A673 (cell line): ENCODE measurements at places on chromosomes 5 and 9.
A peak's percentile ranks its signal among the peaks of the same experiment; 100 is the strongest.

DNA sequence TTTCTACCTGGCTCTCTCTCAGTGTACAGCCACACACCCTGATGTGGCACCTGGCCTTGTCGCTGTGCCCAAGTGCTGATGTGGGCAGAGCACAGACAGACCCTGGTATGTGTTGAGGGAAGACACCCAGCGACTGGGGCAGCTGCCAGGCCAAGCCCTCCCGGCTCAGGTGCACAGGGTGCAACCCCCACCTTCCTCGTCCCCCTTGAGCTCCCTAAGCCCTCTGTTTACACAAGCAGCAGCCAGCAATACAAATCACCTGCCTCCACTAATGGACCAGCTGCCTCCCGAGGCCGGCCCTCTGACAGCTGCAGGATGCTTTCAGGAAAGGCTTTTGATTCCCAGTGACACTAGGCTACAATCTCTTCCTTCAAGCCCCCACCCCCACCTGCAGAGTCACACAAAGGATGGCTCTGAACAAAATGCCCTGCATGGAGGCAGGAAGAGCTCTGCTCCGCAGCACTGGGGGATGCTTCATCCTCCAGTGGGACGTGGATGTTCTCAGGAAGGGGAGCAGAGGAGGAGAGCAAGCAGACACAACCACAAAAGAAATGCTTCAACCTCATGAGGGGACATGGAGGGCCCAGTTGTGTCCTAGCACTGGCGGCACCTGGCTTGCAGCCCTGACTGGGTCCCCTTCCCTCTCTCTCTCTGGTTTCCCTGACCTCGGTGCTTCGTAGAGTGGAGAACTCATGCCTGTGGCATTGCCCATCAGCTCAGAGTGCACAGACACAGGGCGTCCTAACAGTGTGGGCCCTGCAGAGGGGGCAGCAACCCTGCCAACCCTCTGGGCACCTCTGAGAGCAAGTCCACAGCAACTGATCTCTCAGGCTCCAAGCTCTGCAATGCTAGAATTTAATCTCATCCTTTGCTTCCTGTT lies 140.8 kb downstream of the BARX1 start:
- peak; percentile 14 for DNase-seq

DNA sequence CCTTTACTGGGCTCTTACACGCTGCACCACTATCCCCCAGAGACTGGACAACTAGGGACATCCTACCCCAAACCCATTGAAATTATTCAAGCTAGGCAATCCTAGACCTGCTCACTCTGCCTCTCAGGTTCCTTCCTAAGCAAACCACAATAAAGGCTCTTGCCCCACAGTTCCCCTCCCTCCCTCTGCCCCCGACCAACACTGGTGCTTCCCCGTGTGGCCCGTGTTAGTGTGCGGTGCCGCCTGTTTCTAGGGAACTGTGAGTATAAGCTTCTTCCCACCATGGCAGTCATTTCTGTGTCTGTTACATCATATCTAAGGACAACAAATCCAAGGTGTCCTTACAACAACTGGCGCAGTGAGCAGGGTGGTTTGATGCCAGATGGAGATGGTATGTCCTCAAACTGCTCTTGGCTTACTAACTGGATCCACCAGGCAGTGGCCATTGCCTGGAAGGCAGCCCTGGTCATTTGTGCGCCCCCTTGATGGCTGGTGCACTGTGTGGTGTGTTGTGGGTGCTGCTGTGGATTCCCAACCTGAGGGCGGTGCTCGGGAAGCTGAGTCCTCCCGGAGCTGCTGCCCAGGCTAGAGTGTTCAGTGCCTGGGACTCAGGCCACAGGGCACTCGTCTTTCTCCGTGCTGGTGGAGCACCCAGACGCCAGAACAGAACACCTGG lies 8.4 kb upstream of the MXD3 start:
- no peak for DNase-seq

GRCh38 chr9:132969783-132970182 lies 8.7 kb upstream of the GFI1B start:
- DNase-seq: no peak

DNA sequence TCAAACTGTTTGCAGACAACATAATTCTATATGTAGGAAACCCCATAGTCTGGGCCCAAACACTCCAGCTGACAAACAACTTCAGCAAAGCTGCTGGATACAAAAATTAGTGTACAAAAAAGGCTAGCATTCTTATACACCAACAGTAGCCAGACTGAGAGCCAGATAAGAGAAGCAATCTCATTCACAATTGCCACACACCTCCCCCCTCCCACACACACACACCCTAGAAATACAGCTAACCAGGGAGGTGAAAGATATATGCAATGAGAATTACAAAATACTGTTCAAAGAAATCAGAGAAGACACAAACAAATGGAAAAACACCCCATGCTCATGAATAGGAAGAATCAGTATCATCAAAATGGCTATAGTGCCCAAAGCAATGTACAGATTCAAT lies 9.0 kb downstream of the MTREX start:
- DNase-seq: no peak

- no peak for DNase-seq
These were observed 49.2 kb upstream of the ABCA1 start for GRCh38 chr9:104977168-104977567.

GRCh38 chr9:114178756-114179450 lies 23.6 kb downstream of the COL27A1 start:
- no peak for DNase-seq

DNA sequence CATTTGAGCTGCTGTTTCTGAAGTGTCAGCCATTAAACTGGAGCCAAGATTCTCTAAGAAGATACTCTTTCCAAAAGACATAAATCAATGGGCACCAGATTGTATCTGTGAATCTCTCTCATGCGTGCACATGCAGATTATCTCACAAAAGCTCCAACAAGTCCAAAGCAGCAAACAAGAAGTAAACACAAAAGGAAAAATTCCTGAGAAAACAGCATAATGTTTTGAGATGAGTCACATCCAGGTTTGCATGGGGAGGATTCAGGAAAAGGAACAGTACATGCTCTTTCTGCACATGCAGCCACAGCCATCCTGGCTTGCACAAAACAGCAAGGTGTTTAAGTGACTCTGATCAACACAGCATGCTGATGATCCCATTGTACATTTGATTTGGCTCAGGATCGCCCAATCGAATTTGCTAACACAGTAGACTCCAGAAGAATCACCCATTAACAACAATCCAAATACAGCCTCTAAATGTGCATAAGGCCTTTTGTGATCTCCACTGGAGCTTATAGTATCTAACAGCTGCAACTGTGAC lies 143.1 kb downstream of the ELAVL2 start:
- no peak for DNase-seq

GRCh38 chr9:98327249-98327561 lies 71.8 kb upstream of the TBC1D2 start:
- no peak for DNase-seq

- peak; percentile 74 for DNase-seq
These were observed at the start of gene CARD6 for GRCh38 chr5:40841068-40841805. TSS of gene CARD6 (plus strand) at chr5:40841367. CDS start at chr5:40841383, 16 bp downstream.

DNA sequence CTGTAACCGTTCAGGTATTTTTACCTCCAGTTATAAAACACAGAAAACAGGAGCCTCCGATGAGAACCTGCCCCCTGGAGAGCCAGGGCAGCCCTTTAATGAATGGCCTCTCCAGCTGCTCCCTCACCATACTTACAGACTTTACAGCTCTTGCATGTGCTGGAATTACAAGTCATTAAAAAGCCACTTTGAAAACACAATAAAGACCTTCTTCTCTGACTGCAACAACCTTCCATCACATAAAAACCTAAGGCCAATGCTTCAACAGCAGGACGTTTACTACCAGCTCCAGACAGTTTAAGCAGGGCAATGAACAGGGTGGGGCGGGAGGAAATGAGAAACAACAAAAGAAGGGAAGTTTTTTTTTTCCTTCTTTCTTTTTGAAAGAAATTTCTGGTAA lies 213.8 kb downstream of the MLLT3 start:
- no peak for DNase-seq

DNA sequence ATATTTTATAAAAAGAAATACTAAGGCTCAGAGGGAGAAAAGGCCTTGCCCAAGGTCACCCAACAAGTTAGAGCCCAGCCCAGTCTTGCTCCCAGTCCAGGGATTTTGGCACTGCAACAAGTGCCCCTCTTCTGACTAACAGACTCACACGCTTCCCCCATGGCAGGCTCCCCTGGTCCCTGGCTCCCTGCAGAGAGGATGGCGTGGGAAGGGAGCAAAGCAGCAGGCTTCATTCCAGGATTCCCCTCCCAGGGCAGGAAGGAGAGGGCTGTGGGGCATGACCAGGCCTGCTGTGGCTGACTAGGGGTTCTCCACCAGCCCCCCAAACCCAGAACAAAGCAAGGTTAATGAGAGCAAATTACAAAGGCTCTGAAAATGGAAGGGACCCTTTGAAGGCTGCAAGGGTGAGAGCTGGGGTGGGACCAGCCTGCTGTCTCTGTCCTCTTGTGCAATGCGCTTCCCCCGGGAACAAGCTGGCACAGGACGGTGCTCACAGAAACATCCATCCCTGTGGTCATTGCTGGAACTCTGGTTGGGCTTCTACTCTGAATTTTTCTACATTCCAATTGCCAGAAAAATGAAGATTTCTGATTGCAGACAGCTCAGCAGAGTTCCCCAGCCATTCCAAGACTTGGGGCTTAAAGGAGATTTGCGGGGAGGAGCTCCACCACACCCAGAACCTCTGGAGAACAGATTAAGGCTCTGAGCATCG lies 37.1 kb upstream of the FAT2 start:
- peak; percentile 48 for DNase-seq

GRCh38 chr9:133234577-133235322 lies 25.7 kb upstream of the OBP2B start:
- DNase-seq: no peak

GRCh38 chr5:65728218-65728617 lies 6.2 kb downstream of the NLN start:
- DNase-seq: no peak

DNA sequence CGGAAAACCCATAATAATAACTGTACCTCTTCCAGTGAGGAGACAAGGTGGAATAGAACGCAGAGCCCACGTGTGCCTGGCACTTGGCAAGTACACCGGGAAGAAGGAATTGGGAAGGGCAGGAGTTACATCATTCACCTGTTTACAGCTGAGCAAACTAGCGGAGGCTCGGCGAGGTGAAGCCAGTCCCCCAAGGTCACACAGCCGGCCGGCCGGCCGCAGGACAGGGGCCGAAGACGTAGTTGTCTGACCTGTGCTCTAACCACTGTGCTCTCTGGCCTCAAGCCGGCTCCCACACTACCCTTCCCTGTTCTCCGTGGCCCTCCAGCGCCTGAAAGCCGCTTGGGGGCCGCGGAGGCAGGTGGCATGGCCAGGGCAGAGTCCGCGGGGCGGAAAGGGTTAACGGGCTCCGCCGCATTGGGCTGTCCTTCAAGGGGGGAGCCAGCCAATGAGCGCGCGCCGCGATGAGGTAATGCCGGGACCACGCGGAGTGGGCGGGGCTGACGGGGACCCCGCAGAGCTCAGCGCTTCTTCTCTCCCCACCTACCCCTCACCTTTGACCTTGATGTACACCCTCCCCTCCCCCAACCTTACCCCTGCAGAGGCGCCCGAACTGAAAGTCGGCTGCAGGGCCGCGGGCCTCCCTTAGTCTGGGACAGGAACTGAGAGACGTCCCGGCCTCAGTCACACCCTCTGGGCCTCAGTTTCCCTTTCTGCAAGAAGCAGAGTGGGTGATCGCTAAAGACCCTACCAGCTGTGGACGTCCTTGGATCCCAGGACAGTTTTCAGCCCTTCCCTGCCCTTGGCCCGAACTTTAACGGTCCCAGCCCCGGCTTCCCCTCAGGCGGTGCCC lies 125.1 kb downstream of the C9orf50 start:
- DNase-seq: peak; percentile 95

DNA sequence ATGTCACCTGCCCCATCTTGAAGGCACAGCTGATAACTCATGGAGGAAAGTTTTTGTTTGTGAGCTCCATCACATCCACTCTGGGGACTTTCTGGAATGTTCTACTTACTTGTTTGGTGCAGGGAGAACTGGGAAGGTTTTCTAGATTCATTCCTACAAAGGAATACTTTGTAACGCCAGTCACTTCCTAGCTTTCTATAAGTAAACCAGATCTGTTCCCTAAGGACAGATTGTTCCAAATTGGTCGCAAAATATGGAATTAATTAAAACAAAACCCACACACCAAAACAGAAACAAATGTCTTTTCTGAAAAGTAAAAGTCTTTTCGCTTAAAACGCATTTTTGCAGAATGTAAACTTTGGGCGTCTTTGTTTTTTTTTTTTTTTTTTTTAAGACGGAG lies 167.6 kb downstream of the PDZD2 start:
- DNase-seq: no peak

GRCh38 chr9:134976403-134976802 lies 58.7 kb upstream of the FCN1 start:
- no peak for DNase-seq

DNA sequence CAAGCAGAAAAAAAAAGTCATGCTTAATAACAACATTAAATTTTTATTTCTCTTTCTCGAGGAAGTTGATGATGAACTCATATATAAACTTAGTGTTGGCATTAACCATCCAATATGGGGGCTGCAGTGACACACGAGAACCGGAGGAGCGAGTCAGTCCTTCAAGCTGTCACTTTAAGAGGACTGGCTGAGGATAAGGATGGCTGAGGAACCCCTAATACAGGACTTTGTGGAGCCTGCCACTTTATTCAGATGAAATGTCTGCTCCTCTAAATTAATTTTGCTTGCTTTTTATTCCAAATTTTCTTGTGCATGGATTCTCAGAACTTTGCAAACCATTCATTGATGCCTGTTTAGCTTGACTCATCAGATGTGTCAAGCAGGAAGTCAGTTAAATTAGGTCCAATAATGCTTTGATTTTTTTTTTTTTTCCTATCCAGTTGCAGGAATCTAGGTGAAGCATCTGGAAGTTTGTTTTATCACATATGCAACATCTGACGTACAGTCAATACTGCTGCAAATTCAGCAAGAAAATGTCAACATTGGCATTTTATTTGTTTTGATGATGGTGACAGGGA lies 144.2 kb upstream of the COL5A1 start:
- no peak for DNase-seq

GRCh38 chr9:99948896-99949295 lies 42.4 kb downstream of the STX17 start:
- peak; percentile 19 for DNase-seq

DNA sequence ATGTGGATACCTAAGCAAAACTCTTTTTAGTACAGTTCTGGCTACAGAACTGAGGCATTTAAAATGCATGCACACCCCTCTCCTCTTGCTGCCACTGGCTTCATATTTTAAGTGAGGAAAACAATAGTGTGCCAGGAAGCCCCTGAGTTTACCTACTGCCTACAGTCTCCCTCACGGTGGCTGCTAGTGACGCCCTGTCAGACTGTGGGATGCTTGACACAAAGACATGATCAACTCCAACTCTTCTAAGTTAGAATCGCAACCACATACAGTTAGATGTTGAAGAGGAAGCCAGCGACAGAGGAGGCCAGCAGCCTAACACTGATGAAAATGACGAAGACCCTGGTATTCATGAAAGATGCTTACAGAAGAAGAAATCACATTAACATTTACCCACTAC lies 1.3 kb downstream of the SEC16A start:
- DNase-seq: no peak

GRCh38 chr9:131180454-131180853 lies 55.1 kb downstream of the NUP214 start:
- DNase-seq: no peak

- no peak for DNase-seq
These were observed 7.4 kb upstream of the GRK6 start for GRCh38 chr5:177419046-177419445.
